Stimulated activated CD4-positive, alpha-beta T cell treated with anti-CD3 and anti-CD28 coated beads, Interleukin-2, amount 100 ng/mL, for 48 hours (primary cell): ENCODE measurements at places on chromosomes 3 and 15.
A peak's percentile ranks its signal among the peaks of the same experiment; 100 is the strongest.

GRCh38 chr3:156906275-156906674, 80.1 kb downstream of the LEKR1 start:
- no peak for DNase-seq

DNA sequence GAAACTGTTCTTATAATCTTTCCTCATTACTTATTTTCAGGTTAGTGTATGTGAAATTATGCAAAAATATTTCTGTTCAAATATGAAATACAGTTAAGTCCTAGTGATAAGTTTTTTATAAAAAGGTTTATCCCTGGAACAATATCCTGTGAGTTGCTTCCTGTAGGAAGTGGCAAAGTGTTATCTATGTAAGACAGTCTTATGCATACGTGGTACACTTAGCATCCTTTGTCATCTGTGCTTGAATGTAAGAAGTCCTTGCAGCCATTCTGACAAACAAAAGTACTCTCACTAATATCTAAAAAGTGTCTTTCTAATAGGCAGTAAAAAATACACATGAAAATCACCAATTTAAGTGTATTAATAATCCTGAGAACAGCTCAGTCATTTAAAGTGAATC, 372.5 kb upstream of the BCHE start:
- DNase-seq = no peak

- no peak for DNase-seq
Observed at GRCh38 chr3:62942227-62942626, 67.0 kb upstream of the CADPS start.

- no peak for DNase-seq
Observed at GRCh38 chr3:189099031-189099471, 72.7 kb upstream of the TPRG1 start.

DNA sequence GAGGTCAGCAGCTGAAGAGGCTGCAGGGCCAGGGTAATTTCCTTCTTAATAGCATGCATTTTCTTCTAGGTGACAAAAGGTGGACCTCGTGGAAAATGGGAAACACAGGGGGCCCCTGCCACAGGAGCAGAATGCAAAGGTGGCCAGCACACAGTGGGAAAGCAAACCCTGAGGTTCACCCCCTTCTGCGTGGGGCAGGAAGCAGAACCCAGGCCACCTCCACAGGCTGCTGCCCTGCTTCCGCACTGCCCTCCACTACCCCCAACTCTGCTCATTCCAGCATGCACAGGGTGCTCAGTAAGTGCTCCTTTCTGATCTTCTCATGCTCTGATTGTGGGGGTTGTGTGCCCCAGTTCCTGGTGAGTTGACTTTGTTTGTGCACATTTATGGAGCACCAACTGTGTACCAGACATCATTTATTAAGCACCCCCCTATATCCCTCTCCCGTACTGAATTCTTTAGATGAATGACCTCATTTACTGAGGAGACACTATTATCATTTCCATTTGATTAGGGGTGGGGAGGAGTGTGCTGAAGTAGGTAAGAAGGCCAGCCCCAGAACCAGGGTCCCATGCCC, 12.7 kb upstream of the FGD5 start:
- no peak for DNase-seq

DNA sequence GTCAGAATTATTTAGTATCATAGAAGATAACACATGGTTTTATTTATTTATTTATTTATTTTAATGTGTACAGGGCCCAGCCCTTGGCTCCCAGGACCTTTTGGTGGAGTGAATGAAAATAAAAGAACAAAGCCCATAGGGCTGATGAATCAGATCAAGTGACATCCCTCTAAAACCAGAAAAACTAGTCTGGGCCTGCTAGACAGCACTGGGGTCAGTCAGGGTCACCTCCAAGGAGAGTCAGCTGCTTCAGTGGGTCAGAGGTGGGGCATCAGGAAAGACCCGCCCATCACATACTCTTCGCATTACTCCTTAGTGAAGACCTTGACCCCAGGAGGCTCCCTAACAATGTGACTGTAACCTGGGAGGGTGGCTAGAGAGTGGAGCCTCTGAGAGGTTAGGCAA, 12.8 kb downstream of the PPCDC start:
- no peak for DNase-seq

DNA sequence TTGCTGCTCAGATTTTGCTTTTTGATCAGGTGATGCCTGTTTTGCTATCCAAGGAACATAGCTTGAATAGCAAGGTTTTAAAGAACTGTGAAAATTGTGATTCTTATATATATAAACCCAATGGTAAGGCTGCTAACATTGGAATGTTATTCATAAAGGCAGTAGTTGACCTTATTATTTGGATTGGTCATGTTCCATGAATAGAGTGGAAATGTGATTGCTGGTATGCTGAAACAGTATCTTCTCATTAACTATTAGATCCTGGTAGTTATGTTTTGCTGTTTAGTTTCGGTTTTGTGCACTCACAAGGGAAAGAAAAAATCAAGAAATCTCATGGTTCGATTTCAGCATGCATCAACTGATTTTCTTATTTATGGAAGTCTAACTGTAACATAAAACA, 78.7 kb upstream of the NPHP3 start:
- no peak for DNase-seq

DNA sequence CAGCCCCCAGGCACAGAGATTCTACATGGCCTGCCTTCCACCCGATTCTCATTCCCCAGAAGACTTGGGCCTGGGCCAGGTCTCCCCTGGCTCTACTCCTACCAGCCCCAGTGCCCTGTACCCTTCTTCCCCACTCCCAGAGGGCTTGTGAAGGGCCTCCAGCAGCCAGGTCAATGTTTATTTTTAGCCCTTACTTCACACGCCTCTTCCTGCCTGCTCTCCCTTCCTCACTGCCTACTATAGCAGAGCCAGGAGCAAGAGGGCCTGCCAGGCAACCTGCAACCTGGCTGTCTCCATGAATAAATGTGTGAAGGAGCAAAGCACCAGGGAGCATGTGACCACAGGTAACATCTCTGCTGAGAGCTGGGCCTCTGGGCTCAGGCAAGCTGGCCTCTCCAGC, 26.4 kb upstream of the APEH start:
- no peak for DNase-seq

DNA sequence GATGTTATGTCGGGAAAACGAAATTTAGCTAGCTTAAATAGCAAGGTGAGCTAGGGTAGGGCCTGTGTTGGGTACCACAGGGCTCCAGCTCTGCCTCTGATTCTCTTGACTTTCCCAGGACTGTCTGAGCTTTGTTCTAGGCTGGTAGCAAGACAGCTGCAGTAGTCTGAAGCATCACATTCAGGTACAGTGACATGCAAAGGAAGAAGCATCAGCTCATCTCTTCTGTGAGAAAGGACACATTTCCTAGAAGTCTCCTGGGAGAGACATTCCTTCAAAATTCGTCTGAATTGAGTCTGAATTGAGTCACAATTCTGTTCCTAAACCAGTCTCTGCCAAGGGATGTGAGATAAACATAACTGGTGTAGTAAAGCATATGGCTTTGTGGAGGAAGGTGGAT, 8.5 kb upstream of the UBXN7 start:
- no peak for DNase-seq

- no peak for DNase-seq
Observed at GRCh38 chr3:61872077-61872706, 310.8 kb downstream of the PTPRG start.

GRCh38 chr3:49867871-49868321, 1.8 kb downstream of the CAMKV start:
- peak; percentile 6 for DNase-seq

- DNase-seq = no peak
Observed at GRCh38 chr3:38460377-38461270, 6.9 kb downstream of the ACVR2B start.

DNA sequence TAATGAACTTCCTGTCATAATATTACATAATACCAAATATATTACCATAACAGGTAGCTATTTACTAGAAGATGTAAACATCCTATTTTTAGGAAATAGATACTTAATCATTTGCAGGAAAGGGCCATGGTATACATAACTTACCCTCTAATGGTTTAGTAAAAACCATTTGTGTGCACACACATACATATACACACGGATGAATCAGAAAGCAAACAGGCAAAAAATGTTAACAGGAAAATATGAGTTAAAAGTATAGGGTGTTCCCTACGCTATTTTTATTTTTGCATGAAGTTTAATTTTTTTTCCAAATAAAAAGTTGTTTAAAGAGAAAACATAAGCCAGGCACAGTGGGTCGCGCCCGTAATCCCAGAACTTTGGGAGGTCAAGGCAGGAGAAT, 34.6 kb downstream of the FAM174B start:
- no peak for DNase-seq

- DNase-seq = no peak
Observed at GRCh38 chr15:80870893-80871292, 91.7 kb downstream of the CEMIP start.

GRCh38 chr3:197371591-197372046, 73.2 kb upstream of the DLG1 start:
- no peak for DNase-seq

DNA sequence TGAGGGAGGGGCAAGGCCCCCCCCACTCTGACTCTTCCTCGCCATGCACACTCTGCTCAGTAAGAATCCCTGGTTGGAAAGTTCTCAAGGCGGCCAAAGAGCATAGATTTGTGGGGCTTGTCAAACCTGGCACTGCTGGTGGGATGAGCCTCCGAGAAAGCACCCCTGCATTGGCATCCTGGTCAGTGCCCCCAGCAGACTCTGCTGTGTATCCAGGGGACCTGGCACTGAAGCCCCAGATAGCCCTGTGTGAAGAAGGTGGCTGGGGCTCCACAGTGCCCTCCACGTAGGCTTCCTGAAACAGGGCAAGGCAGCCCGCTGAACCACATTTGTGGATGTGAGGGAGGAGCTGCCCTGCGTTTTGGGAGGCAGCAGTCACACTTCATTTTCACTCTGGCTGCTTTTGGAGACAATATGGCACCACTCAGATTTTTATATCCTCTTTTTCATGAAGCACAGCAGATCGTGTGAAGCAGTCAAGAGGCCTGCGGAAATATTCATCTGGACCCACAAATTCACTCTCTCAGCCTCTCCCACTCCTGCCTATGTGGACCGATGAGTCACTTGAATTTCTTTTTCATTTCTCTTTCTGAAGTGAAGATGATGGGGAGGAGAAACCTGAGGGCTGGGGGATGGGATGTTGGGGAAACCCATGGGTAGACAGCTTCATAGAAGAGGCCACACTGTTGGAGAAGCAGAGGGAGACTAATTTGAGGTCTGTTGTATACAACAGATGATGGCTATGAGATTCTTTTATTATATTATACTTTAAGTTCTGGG, 88.7 kb upstream of the BCL6 start:
- DNase-seq = peak; percentile 35
